ENCODE measurements at places on chromosomes 1 and 21. TPM values are rescaled to one million over a fixed set of nuclear protein-coding genes. Genes with fewer than 3 reads are reported as not detected.

The FCRL4 gene
- not detected for polyA plus RNA-seq

The MTARC2 gene
- 2.6 TPM for polyA plus RNA-seq

- peak; percentile 82 for DNase-seq
- H3K36me3 ChIP-seq, result no peaks in the 10 kb centered on the region
- peak within 1 kb of the TSS; percentile 99 for H3K27ac ChIP-seq
- peaks cover 40% of the 10 kb centered on the region for H3K4me1 ChIP-seq
- peak within 1 kb of the TSS; percentile 100 for H3K4me3 ChIP-seq
Observed at GRCh38 chr1:51616903-51617708, at the start of gene OSBPL9. TSS of gene OSBPL9 (plus strand) at chr1:51617092. CDS start at chr1:51617111, 19 bp downstream.

The ZC3H12A gene
- 18.6 TPM for polyA plus RNA-seq

- no peak overlapping the region for H3K4me3 ChIP-seq
- DNase-seq, result no peak
- H3K4me1 ChIP-seq, result no peaks in the 10 kb centered on the region
- H3K27me3 ChIP-seq, result no peaks in the 10 kb centered on the region
- H3K36me3 ChIP-seq, result no peaks in the 10 kb centered on the region
Observed at GRCh38 chr21:31358158-31358557, 14.1 kb upstream of the TIAM1 start.

DNA sequence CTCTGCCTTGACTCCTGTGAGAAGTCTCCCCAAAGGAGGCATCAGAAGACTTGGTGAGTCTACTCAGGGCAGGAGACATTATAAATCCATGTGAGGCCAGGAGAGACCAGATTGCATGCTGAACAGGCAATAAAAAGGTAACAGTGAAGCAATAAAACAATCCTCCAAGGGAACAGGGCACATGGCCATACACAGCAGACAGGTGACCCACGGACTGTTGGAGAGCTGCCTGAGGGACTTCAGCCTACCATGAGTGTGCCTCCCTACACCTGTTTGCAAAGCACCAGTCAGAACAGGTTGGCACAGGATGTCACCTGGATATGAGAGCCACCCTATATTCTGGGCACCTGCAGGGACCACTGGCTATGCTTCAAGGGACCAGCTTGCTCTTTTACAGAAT lies 67.6 kb downstream of the MAB21L3 start:
- H3K4me3 ChIP-seq, result no peak overlapping the region
- no peak for DNase-seq
- H3K27ac ChIP-seq, result no peak overlapping the region

- H3K27ac ChIP-seq, result peak overlapping the region; percentile 94
- H3K36me3 ChIP-seq, result peaks cover 9% of the 10 kb centered on the region
- H3K4me3 ChIP-seq, result peak overlapping the region; percentile 1
- H3K27me3 ChIP-seq, result no peaks in the 10 kb centered on the region
- H3K4me1 ChIP-seq, result peaks cover 47% of the 10 kb centered on the region
- DNase-seq, result no peak
Observed at GRCh38 chr1:8874230-8875201, 4.0 kb downstream of the ENO1 start.

GRCh38 chr1:59242370-59242769 lies 54.5 kb upstream of the FGGY start:
- no peaks in the 10 kb centered on the region for H3K27me3 ChIP-seq
- no peak for DNase-seq
- H3K36me3 ChIP-seq, result peaks cover 9% of the 10 kb centered on the region
- peak overlapping the region; percentile 6 for H3K27ac ChIP-seq

DNA sequence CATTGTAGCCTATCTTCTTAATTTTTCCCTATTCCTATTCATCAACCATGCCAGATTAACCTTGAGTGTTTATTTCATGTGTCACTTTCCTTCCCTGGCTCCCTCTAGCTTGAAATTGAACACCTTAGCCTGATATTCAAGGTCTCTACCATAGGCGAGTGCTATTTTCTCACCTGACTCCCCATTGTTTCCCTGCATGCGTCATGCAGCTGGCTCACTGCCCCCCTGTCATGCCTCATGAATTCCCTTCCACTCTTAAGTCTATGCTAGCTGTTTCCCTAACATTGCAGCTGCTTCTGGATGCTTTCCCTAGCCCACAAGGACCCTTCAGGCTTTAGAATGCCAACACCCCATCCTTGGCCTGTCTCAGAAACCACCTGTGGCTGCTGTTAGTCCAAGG lies 56.7 kb upstream of the CD1D start:
- H3K4me3 ChIP-seq, result no peak overlapping the region
- H3K4me1 ChIP-seq, result peaks cover 4% of the 10 kb centered on the region

The EDARADD gene
- not detected for polyA plus RNA-seq

- H3K36me3 ChIP-seq, result no peaks in the 10 kb centered on the region
- no peak overlapping the region for H3K4me3 ChIP-seq
- no peak for DNase-seq
Observed at GRCh38 chr21:32456497-32456918, 44.0 kb downstream of the EVA1C start.

GRCh38 chr1:98099501-98099900 lies 178.7 kb upstream of the DPYD start:
- no peaks in the 10 kb centered on the region for H3K36me3 ChIP-seq
- no peak overlapping the region for H3K4me3 ChIP-seq
- H3K27me3 ChIP-seq, result peaks cover 5% of the 10 kb centered on the region

DNA sequence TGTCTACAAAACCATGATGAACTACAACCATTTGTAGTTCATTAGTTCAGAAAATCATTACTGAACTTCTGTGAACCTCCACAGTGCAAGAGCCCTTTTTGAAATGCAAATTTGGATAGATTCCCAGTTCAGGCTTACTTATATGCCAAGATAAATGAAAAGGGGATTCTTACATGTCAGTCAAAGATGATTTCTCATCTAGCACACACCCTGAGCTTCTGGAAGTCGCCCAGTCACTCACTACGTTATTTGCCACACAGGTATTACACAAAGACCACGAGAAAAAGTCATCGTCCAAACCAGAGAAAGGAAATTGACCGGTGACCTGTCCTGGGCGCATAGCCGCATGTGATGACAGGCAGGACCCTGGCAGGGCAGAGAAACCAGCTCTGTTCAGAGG lies 41.8 kb downstream of the ETS2 start:
- no peak overlapping the region for H3K4me3 ChIP-seq
- peaks cover 18% of the 10 kb centered on the region for H3K36me3 ChIP-seq
- no peak for DNase-seq
- peaks cover 39% of the 10 kb centered on the region for H3K27me3 ChIP-seq
- H3K4me1 ChIP-seq, result no peaks in the 10 kb centered on the region

The KCNK1 gene
- not detected for polyA plus RNA-seq

DNA sequence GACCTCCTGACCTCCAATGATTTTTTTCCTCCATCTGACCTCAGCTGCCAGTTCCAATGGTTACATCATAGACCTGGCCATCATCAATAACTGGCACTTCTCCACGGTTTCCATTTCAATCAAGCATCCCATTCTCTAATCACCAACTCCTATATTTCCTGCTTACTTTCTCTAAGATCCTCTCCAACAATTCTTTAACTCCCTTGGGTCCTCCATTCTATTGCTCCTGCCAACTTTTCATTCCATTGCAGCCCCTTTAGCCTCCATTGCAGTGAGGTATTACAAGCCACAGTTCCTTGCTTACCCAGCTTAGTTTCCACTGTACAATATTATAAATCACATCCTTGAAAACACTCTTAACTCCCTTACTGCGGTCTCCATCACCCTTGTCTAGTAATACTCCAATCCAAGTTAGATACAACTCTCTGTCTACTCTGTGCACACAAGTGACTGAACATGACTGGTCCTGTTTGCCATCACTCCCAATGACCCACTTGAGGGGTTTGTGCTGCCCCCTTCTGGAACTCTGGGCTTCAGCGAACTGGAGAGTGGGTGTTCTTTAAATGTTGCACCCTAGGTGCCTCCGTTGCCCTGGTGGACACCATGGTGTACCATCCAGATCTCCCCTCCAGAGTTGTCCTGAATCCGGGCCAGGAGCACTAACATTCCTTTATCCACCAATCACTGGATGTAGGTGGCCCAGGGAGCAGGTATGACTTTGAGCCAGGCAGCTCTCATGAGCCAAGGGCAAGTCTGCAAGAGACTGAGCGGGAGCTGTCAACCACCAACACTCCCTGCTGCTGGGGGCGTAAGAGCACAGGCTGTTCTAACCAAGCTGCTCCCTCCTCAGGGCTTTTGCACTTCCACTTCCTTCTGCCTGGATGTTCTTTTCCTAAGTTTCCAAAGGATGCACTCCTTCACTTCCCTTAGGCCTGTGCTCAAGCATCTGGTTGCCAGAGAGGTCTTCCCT lies 3.7 kb upstream of the FNDC7 start:
- no peak for DNase-seq
- no peaks in the 10 kb centered on the region for H3K36me3 ChIP-seq
- peaks cover 7% of the 10 kb centered on the region for H3K27me3 ChIP-seq
- no peaks in the 10 kb centered on the region for H3K4me1 ChIP-seq
- no peak overlapping the region for H3K4me3 ChIP-seq
- peak overlapping the region; percentile 63 for H3K27ac ChIP-seq

DNA sequence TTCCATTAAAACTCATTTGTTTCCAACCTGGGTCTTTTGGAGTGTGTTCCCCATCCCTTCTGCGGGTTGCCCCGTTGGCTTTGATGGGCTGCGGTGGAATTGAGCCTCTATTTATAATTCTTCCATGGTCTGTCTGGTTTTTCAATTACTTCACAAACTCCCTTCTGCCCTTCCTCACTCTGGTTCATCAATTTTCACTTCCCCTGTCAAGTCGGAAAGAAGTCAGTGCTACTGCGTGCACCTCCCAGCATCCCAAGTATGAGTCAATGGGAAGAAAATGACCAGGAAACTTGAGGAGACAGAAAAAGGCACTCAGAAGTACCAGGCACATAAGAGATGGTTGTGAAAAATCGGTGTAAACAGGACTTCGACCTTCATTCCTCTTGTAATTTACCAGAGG lies 126.2 kb downstream of the KAZN start:
- no peak for DNase-seq
- H3K4me1 ChIP-seq, result no peaks in the 10 kb centered on the region
- H3K4me3 ChIP-seq, result no peak overlapping the region
- H3K36me3 ChIP-seq, result peaks cover 6% of the 10 kb centered on the region

GRCh38 chr1:231512147-231512698 lies 16.2 kb upstream of the TSNAX start:
- H3K36me3 ChIP-seq, result no peaks in the 10 kb centered on the region
- no peak overlapping the region for H3K27ac ChIP-seq
- H3K4me3 ChIP-seq, result no peak overlapping the region
- peaks cover 14% of the 10 kb centered on the region for H3K4me1 ChIP-seq
- DNase-seq, result no peak
- peaks cover 8% of the 10 kb centered on the region for H3K27me3 ChIP-seq

- H3K4me3 ChIP-seq, result no peak overlapping the region
- no peak for DNase-seq
- peaks cover 56% of the 10 kb centered on the region for H3K4me1 ChIP-seq
- peak overlapping the region; percentile 34 for H3K27ac ChIP-seq
- no peaks in the 10 kb centered on the region for H3K27me3 ChIP-seq
Observed at GRCh38 chr1:235278233-235278914, 49.6 kb downstream of the ARID4B start.

DNA sequence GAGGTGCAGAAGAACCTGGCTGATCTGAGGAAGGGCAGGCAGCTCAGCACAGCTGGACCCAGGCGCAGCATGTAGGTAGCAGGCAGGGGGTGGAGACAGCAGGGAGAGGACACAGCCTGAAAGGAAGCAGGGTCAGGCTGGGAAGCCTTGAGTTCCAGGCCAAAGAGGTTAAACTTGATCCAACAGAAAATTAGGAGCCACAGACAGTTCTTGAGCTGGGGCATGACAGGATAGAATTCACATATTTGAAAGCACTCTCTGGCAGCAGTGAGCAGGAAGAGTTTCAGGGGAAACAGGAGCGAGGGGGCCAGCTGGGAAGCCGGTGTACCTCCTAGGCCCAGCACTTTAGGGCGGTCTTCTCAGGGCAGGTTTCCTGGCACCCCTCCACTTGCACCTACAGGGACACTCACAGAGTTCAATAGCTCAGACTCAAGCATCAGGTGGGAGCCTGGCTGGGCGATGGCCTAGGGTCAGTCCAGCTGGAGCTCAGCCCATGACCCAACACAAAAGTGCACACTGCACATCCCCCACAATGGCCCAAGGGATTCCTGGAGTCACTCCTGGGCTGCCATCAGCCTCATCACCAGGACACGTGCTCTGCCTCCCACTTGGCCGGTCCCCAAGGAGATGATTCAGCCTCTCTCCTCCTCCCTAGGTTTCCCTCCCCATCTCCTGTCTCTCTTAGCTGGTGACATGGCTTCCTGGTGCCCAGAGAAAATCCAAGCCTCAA lies 22.7 kb downstream of the MATN1 start:
- H3K27ac ChIP-seq, result no peak overlapping the region
- no peaks in the 10 kb centered on the region for H3K36me3 ChIP-seq
- DNase-seq, result no peak

DNA sequence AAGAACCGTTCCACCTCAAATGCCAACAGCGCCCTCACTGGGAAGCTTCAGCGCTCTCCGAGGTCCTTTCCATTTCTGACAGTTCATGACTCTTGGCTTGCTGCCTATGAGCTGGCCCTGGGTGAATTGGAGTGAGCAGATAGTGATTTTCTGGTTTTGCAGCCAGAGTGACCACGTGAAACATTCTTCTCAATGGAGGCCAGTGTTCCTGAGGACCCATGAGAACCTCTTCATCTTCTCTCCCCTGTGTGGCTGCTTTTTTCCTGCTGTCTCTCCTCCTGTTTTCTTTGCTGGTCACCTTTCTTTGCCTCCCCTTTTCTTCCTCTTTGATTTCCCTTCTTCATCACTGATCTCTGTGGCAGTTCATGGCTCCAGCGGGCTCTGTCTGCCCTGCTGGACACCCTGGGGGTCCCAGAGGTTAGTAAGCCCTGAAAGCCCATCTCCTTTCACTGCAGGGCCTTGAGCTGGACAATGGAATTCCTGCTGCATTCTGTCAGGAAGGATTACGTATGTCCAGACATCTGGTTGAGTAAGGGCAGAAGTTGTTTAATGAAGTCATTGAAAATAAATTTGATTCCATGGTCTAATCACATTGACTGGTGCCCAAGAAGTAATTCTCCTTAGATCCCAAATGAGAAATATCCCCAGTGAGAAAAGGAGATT lies 29.9 kb downstream of the VASH2 start:
- DNase-seq, result no peak
- no peaks in the 10 kb centered on the region for H3K27me3 ChIP-seq
- H3K4me3 ChIP-seq, result no peak overlapping the region
- H3K4me1 ChIP-seq, result no peaks in the 10 kb centered on the region

The ATG4C gene
- polyA plus RNA-seq, result 39.4 TPM

The ALG14 gene
- polyA plus RNA-seq, result 2.8 TPM

The PTPN7 gene
- polyA plus RNA-seq, result 22.7 TPM

DNA sequence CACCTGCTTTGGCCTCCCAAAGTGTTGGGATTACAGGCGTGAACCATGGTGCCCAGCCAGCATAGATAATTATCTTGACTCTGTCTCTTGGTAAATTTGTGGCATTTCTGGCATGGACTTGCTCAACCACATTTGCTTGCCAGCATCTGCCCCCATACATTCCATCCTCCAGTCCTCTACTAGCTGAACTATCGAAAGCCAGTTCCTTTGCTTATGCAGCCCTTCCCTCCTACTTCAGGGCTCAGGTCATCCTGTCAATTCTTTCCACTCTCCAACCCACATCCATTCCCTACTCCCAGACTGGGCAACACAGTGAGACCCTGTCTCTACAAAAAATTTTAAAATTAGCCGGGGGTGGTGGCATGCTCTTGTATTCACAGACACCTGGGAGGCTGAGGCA lies 13.0 kb upstream of the UQCRHL start:
- no peaks in the 10 kb centered on the region for H3K27me3 ChIP-seq
- H3K4me1 ChIP-seq, result peaks cover 12% of the 10 kb centered on the region
- H3K36me3 ChIP-seq, result no peaks in the 10 kb centered on the region
- H3K27ac ChIP-seq, result no peak overlapping the region
- no peak overlapping the region for H3K4me3 ChIP-seq
- no peak for DNase-seq

GRCh38 chr1:207241164-207241934 lies 80.1 kb upstream of the CD55 start:
- DNase-seq, result no peak
- peak overlapping the region; percentile 6 for H3K27ac ChIP-seq
- H3K4me1 ChIP-seq, result no peaks in the 10 kb centered on the region
- no peaks in the 10 kb centered on the region for H3K36me3 ChIP-seq

Measured in naive B cell (primary cell).